ENCODE measurements at places on chromosomes 16 and 17. TPM values are rescaled to one million over a fixed set of nuclear protein-coding genes. Genes with fewer than 3 reads are reported as not detected.

- DNase-seq, result peak; percentile 80
- no peaks in the 10 kb centered on the region for H3K36me3 ChIP-seq
- peak within 1 kb of the TSS; percentile 100 for H3K27ac ChIP-seq
- peaks cover 31% of the 10 kb centered on the region for H3K4me1 ChIP-seq
These were observed at the start of gene GOSR2 for GRCh38 chr17:46922804-46923635. TSS of gene GOSR2 (plus strand) at chr17:46923160. CDS start at chr17:46923193, 33 bp downstream.

ZFP3 gene
- total RNA-seq, result 0.96 TPM

GRCh38 chr17:55903028-55903690 lies 152.3 kb downstream of the PCTP start:
- peaks cover 36% of the 10 kb centered on the region for H3K27me3 ChIP-seq
- no peak overlapping the region for H3K4me3 ChIP-seq
- H3K36me3 ChIP-seq, result no peaks in the 10 kb centered on the region

DNA sequence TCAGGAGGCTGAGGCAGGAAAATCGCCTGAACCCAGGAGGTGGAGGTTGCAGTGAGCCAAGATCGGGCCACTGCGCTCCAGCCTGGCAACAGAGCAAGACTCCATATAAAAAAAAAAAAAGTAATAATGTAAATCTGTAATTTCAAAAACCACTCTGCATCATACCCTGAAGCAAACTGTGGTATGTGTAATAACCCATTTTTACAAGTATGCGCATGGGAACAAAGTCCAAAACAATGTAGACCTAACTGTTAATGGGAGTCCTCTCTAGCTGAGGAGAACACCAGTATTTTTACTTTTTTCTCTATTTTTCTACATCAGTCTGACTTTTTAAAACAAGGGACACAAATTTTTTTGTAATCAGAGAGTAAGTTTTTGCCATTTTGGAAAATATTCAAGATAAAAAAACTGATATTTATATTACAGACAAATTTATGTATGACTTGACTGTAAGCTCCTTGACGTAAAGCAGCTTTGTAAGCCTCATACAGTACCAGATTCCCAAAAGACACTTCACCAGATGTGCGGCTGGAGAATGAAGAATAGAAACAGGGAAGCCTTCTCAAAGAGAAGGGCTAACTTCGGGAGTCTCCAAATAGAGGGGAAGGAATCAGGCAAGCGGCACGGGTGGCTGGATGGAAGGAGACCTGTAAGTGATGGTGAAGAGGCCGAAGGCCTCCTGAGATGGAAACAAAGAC lies 25.7 kb downstream of the CMTM4 start:
- H3K27ac ChIP-seq, result no peak overlapping the region
- no peaks in the 10 kb centered on the region for H3K4me1 ChIP-seq
- H3K36me3 ChIP-seq, result peaks cover 3% of the 10 kb centered on the region
- no peak overlapping the region for H3K4me3 ChIP-seq

DNA sequence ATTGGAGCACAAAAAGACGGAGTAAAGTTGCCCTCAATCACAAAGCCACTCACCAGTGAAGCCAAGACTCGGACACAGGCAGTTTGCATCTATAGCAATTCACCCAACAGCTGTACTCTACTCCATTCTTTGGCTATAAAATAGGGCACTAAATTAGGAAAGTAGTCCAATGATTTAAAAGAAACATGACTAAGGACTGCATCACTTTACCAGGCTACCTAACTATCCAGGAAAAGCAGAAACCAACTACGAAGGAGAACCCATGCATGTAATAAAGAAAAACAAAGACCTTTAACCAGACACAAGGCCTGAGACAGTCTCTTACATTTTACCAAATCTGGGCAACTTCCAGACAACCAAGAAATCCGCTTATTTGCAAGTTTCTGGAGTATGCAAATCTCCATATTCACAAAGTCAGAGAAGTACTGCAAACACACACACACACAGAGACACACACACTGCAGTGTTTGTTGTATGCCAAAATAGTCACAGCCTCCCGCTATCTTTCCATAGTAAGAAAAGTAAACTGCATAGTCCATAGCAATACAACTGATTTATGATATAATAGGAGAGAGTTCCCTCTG lies 59.8 kb downstream of the CDH11 start:
- no peak overlapping the region for H3K27ac ChIP-seq
- DNase-seq, result no peak
- H3K36me3 ChIP-seq, result no peaks in the 10 kb centered on the region
- H3K4me1 ChIP-seq, result peaks cover 20% of the 10 kb centered on the region

EXOC3L1 gene
- not detected for total RNA-seq

DNA sequence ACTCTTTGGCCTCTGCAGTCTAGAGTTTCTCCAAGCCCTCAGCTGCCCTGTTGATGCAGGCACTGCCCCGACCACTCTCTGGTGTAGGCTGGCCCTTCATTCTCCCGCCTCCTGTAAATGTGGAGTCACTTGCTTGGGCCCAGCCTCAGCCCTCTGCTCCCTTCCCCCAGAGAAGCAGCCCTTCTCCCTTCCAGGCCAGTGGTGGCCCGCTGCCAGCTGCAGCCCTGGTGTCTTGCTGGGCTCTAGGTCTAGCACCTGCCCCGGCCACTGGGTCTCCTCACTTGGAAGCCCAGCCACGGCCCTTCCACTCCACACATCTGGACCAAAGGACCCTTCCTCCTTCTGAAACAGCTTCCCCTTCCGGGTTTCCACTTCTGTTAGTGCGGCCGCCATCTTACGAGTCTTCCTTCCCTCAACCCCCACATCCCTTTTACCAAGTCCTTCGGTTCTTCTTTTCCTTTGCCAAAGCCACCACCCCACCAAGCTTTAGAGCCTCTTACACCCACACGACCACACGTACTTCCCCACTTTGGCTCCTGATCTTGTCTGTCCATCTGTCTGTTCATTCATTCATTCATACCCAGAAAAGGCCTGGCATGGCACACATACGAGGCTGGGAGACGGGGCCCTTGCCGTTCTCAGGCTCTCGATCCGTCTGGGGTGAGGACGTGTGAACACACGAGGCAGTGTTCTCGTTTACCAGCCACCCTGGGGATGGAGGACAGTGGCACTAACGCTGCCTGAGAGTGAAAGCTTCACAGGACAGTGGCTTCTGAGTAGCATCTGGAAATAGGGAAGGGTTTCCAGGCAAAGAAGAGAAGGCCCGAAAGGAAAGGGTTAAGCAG lies 68.0 kb downstream of the ABR start:
- H3K36me3 ChIP-seq, result no peaks in the 10 kb centered on the region
- peaks cover 42% of the 10 kb centered on the region for H3K4me1 ChIP-seq
- no peaks in the 10 kb centered on the region for H3K27me3 ChIP-seq
- no peak for DNase-seq

RAP1GAP2 gene
- total RNA-seq, result 8.3 TPM

RGS9 gene
- 9.9 TPM for total RNA-seq

MAF gene
- total RNA-seq, result 12.9 TPM

- H3K27me3 ChIP-seq, result no peaks in the 10 kb centered on the region
- no peak for DNase-seq
- peaks cover 15% of the 10 kb centered on the region for H3K4me1 ChIP-seq
- H3K36me3 ChIP-seq, result peaks cover 40% of the 10 kb centered on the region
- no peak overlapping the region for H3K4me3 ChIP-seq
These were observed 24.9 kb downstream of the ACSF3 start for GRCh38 chr16:89118361-89119165.

DNA sequence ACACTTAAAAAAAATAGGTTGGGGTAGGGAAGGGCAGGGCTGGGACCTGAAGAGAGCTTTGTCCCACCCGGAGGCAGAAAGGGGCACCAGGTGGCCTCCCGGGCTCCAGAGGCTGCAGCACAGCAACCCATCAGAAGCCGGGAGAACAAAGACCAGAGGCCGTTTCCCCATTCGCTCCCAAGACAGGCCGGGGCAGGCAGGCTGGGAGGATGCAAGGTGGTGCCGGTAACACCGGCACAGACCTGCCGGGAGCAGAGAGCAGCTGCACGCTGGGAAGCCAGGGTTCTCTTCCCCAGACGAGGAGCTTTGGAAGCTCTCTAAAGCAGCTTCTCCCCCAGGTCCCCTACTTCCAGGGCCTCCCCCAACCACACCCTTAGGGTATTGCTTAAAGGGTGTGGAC lies 5.6 kb downstream of the PPL start:
- H3K27ac ChIP-seq, result no peak overlapping the region
- no peak overlapping the region for H3K4me3 ChIP-seq
- H3K4me1 ChIP-seq, result peaks cover 10% of the 10 kb centered on the region
- H3K36me3 ChIP-seq, result peaks cover 18% of the 10 kb centered on the region
- peaks cover 20% of the 10 kb centered on the region for H3K27me3 ChIP-seq

- no peak for DNase-seq
- H3K27ac ChIP-seq, result no peak overlapping the region
- no peak overlapping the region for H3K4me3 ChIP-seq
- no peaks in the 10 kb centered on the region for H3K27me3 ChIP-seq
These were observed 42.6 kb upstream of the ZNF469 start for GRCh38 chr16:88339930-88340754.

- H3K27me3 ChIP-seq, result peaks cover 35% of the 10 kb centered on the region
- DNase-seq, result no peak
- no peak overlapping the region for H3K27ac ChIP-seq
- peaks cover 2% of the 10 kb centered on the region for H3K4me1 ChIP-seq
- peak overlapping the region; percentile 76 for H3K4me3 ChIP-seq
These were observed 1.7 kb downstream of the IL4R start for GRCh38 chr16:27315333-27316037.

SRCIN1 gene
- total RNA-seq, result 21.4 TPM

DNA sequence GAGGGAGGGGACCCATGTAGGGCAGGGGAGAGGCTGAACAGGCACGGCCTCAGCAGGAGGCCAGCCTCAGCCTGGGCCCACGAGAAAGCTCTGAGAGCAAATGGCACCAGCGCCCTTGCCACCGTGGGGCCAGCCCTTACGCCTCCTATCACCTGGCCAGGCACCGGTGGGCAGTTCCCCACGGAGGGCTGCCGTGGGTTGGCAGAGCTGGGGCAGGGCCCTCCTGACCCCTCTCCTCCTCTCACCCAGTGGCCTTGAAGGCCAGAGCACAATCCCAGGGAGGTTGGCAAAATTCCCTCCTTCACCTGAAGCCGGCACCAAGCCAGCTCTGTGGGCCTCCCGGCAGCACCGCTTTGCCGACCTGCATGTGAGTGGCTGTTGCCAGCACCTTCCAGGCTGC lies 53.1 kb upstream of the ENPP7 start:
- no peaks in the 10 kb centered on the region for H3K4me1 ChIP-seq
- H3K4me3 ChIP-seq, result no peak overlapping the region
- peaks cover 4% of the 10 kb centered on the region for H3K36me3 ChIP-seq
- DNase-seq, result no peak
- no peak overlapping the region for H3K27ac ChIP-seq

CDH8 gene
- total RNA-seq, result 18.8 TPM

DNA sequence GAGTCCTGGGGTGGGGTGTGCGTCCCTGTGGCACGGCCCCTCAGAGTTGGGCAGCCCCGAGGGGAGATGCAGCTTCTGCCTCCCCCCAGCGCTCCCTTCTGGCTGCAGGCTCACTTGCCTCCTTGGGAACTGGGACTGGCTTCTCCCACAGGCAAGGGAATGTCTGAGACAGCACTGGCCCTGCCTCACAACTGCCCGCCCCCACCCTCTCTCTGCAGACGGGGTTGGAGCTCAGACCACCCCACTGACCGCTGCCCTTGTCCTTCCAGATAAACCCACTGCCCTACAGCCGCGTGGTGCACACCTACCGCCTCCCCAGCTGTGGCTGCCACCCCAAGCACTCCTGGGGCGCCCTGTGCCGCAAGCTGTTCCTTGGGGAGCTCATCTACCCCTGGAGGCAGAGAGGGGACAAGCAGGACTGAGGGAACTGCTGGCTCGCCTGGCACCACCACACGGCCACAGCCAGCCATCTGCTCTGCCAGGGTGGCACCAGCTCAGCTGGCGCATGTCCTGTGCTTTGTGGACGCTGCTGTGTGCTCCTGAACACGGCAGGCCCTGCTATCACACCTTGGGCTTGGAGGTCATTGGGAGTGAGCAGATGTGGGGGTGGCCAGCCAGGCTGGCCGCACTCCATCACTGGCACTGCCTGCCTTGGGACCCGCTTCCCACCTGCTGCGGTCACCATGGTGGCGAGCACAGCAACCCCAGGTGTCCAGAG lies 7.1 kb upstream of the RAB40C start:
- no peak overlapping the region for H3K27ac ChIP-seq
- DNase-seq, result no peak
- H3K4me3 ChIP-seq, result no peak overlapping the region
- H3K4me1 ChIP-seq, result peaks cover 14% of the 10 kb centered on the region
- no peaks in the 10 kb centered on the region for H3K36me3 ChIP-seq

All from mesothelial cell of epicardium (in vitro differentiated cells).